Daoy (cell line): ENCODE measurements at places on chromosomes 2 and 18.

DNA sequence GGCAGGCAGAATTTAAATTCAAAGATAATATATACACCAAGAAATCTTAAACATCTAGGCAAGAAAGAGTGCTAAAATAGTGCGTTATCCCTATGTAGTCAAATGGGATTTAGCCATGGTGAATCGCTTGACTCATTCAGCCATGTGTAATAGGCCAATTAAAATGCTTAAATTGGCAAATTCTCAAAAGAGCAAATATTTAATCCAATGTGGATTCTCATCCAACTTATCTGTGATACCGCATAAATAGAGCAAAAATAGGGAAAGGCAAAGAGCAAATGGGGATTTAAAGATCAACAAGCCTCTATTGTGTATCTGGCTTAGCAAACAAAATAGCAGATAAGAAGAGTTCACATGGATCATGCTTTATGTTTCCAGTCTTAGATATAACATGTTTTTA is 123.2 kb upstream of the RPRM start:
- DNase-seq = no peak

GRCh38 chr2:160372585-160372984 is 121.0 kb downstream of the RBMS1 start:
- DNase-seq = peak; percentile 41

GRCh38 chr18:72555101-72555500 is 11.0 kb upstream of the CBLN2 start:
- no peak for DNase-seq

GRCh38 chr2:187470698-187471097 is 22.6 kb upstream of the CALCRL start:
- no peak for DNase-seq

DNA sequence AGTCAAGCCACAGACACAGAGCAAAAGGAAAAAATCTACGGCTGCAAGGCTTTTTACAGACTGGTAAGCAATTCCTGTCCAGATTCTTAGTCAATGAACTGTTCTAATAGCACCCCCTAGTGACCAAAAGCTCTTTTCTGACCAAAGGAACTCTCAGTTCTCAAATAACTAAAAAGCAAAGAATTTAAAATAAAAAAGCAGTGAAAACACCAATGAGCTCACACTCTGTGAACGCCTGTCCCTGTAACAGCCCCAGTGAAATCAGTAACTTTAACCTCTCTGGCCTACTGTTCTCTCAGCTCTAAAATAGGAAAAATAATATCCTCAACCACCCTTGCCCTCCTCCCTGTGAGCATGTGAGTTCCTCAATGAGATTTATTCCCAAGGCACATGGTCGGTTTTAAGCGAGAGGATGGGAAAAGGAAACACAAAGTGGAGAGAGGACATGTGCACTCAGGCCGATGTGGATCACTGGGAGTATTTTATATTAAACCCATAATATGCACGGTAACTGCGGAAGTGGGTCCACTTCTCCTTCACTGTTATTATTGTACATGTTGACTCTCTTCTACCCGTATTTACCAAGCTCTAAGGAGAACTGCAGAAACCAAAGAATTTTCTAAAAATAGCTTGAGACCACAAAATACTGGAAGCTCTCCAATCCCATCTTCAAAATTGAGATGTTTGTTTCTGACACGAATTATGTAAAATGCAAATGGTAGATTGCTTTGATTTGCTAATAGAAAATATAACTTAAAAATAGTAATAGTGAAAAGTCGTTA is 128.5 kb downstream of the STK39 start:
- DNase-seq = peak; percentile 33

- peak; percentile 45 for DNase-seq
These were observed 259.2 kb downstream of the IKZF2 start for GRCh38 chr2:212892193-212892592.

DNA sequence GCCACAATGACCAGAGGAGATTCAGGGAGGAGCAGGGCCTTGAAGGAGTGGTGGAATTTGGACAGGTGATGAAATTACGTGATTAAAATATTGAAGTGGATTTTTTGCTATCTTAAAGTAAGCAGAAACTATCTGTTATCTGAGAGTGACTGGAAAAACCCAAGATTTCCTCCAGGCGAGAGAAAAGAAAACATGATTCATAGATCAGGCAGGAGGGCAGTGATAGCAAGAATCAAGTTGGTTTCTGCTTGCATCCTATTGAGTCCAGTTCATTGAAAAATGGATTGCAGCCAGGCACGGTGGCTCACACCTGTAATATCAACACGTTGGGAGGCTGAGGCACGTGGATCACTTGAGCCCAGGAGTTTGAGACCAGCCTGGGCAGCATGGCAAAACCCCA is 127.8 kb downstream of the NXPH2 start:
- peak; percentile 46 for DNase-seq

- DNase-seq = peak; percentile 46
These were observed 697 bp downstream of the ITGA4 start for GRCh38 chr2:181457741-181458425.

GRCh38 chr2:23622966-23623675 is 238.1 kb downstream of the KLHL29 start:
- DNase-seq = no peak

- DNase-seq = peak; percentile 50
These were observed 3.0 kb downstream of the SH2D6 start for GRCh38 chr2:85421260-85422071.

- peak; percentile 59 for DNase-seq
These were observed 1231.7 kb upstream of the ZEB2 start for GRCh38 chr2:145751629-145752028.
